ENCODE measurements at places on chromosomes 7 and 10.

DNA sequence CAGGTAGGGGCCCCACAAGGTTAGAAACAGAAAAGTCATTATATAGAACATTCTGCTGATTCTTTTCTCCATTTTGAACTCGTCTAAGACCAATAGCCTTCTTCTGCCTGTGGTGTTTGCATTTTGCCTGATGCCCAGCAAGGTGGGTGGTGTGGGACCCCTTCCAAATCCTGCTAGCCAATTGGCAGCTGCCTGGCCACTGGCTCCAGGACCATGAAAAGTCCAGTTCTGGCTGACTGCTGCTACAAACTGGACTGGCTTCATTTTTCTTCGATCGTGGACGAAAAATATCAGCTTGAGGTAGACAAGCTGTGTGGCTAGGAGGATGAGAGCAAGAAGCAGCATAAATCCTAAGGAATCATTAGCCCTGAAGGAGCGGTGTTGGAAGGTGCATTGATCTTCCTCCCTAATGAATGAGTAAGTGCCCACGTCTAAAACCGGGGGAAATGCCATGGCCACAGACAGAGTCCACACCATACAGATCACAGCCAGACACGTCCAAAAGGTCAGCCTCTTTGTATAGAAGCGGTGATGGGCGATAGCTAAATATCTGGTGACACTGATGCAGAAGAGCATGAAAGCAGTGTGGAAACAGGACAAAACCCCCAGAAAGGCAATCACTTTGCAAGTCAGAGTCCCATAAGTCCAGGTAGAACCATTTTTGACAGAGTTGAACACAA, 2.7 kb downstream of the GPR85 start:
- no peak for DNase-seq

DNA sequence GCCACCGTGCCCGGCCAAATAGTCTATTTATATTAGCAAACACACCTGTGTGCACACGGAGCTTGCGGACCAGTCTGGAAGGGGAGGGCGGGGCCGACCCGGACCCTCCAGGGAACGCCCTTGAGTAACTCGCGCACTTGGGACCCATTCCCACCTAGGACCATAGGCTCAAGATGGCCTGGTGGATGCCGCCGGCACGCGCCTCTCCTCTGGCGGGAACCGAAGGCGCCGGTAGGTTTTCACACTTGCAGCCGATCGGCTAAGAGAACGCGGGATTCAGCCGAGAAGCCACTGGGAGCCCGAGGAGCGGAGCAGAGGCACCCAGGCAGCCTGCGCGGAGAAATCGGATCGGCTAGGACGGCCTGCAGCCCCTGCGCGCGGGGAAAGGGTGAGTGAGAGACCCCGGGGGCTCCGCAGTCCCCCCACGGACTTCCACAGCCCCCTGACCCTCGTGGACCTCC, 18.9 kb downstream of the IFT22 start:
- DNase-seq: no peak

DNA sequence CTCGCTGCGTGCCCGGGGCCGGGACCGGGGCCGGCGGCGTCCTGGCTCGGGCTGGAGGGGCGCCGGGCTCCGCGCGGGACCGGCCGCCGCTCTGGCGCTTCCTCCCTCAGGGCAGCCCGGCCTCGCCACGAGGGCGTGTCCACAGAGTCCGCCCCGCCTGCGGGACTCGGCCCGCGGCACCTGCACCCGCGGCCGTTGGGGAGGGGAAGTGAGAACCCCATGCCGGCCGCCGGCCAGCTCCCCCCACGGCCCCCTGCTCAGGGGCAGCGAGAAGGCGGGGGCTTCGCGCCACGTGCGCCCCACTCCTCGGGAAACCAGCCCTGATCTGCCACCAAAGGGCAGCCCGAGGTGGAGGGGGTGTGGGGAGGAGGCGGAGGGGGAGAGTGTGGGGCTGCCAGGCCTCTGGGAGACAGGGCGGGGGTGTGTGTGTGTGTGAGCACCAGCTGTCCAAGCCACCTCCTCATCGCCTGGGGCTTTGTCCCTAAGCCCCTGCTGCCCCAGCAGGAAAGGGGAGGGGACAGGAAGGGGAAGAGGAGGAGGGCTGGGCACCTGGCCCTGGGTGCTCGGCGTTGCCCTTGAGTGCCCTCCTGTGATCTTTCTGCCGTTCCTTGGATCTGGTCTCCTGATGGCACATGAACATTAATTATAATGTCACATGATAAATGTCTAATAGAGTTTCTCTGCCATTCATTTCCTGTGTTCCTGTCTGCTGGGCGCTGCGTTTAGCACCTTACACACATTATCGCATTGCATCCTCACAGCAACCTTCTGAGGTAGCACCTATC, at the start of gene PIK3AP1:
Gene PIK3AP1, minus strand, starts transcription at position 93 of the 785 bp plus-strand sequence. CDS start 120 bp downstream, outside the sequence.
- peak; percentile 52 for DNase-seq

DNA sequence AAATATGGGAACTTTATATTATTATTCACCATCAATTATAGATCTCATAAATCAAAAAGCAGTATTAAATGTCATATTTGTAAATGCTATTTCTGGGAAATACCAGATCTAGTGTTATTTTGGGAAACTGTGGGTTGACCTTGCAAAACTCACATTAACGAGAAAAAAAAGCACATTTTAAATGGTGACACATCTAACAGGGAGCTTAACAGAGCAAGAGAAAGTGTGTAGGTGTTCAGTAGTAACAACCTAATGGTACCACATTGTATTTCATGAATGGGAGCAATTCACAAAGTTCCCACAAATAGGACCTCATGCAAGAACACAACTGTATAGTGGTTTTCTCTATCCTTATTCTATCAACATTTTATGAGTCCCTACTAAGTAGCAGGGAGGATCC, 26.2 kb upstream of the HDAC9 start:
- no peak for DNase-seq

- DNase-seq: no peak
Measured at GRCh38 chr10:86301971-86302370, 64.6 kb downstream of the GRID1 start.

GRCh38 chr10:7610651-7611389, 55.9 kb downstream of the ITIH5 start:
- DNase-seq: no peak

DNA sequence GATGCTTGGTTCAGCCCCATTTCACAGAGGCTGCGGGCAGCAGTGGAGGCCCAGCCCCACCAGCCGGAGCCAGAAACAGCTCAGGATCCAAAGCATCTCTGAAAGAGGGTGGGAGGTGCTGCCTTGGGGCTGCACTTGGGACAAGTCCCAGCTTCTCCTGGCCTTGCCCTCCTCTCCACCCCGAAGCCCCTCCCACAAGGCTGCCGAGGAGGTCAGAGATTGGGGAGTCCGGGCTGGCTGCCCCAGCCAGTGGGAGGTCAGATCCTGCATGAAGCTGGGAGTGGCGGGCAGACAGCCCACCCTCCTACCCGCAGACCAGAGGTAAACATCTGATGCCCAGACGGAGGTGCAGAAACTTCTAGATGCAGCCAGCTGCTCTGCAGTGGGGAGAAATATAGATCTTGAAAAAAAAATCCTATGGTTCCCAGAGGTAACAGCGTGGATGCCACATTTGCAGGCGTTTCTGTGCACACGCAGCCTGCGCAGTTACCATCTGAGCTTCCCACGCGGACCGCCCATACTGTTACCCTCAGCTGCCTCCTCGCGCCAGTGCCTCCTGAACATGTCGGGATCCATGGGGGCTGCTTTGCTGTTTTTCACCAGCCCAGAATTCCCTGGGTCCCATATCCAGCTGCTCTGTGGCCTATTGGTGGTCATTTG, 36.9 kb upstream of the GNA12 start:
- DNase-seq: no peak

GRCh38 chr10:8581521-8582225, 527.2 kb downstream of the GATA3 start:
- no peak for DNase-seq

DNA sequence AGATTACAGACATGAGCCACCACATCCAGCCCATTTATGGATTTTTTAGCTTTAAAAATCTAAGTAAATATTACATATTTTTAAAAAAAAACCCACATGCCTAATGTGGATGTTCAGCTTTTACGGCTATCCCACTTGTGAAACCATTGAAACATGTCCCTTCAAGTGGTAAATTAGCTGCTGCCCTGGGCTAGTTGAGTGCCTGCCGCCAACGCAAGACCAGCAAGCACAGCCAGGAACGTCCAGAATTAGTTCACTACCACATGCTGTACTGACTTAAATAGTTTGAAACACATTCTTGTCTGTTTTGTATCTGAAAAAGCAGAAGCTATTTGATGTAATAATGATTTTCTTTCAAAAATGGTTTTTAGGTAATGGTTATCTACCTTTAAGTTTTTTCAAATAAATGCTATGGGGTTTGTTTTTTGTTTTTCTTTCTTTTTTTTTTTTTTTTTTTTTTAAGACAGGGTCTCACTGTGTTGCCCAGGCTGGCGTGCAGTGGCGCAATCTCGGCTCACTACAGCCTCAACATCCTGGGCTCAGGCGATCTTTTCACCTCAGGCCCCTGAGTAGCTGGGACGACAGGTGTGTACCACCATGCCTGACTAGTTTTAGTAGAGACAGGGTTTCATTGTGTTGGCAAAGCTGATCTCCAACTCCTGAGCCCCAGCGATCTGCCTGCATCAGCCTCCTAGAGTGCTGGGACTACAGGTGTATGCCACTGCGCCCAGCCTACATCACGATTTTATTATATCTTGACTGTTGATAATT, 57.0 kb downstream of the KLRG2 start:
- DNase-seq: no peak

GRCh38 chr7:98935811-98936210, 57.5 kb downstream of the TRRAP start:
- no peak for DNase-seq

DNA sequence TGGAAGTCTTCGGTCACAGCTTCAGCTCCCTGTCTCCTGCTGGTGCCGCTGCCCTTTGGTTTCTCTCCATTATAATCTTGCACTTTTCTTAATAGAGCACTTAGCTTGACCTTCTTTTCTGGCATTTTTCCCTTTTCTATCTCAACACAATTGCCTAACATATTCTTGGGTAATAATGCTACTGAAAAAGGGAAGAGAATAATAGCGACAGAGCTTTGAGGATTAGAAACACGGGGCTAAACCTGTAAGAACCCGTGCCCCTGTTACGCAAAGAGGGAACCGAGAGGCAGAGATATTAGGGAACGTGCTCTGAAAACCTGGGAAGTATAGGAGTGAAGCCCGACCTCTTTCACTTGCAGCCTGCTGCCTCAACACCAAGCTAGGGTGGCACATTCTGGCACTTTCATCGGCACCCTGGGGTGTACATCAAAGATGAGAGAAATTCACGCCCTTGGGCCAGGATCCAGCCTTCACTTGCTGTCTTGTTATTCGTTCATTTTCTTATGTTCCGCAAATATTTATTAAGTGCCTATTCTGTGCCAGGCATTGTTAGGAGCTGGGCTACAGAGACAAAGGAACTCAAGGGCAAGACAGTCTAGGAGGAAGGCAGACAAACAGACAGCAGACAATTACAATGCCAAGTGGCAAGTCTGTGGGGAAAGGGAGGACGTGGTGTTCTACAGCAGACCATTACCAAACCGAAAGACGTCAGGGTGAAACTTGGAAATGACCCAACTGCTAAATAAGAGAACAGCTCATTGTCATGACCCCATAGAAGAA, 33.0 kb upstream of the GALNTL5 start:
- DNase-seq: no peak

- no peak for DNase-seq
Measured at GRCh38 chr10:50544857-50545429, 78.8 kb downstream of the SGMS1 start.

- no peak for DNase-seq
Measured at GRCh38 chr7:57179776-57180415, 47.7 kb upstream of the ZNF479 start.

- no peak for DNase-seq
Measured at GRCh38 chr10:127462643-127463295, 86.3 kb upstream of the NPS start.

DNA sequence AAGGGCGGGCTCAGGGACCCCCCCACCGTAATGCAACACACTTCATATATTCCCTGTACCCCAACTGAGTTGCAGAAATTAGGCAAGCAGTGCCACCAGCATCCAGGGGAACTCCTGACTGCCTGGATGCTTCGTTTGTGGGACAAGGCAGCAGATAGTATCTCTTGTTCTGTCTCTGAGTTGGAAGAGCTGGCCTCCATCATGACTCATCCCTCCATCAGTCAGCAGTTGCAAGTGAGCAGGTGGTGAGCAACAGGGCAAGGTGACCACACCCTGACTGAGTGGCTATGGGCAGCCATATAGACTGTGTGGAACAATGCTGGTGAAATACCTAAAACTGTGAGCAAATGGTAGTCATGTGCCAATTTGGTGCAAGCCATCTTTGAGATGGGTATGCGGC, 22.8 kb upstream of the ADAMTS14 start:
- no peak for DNase-seq

DNA sequence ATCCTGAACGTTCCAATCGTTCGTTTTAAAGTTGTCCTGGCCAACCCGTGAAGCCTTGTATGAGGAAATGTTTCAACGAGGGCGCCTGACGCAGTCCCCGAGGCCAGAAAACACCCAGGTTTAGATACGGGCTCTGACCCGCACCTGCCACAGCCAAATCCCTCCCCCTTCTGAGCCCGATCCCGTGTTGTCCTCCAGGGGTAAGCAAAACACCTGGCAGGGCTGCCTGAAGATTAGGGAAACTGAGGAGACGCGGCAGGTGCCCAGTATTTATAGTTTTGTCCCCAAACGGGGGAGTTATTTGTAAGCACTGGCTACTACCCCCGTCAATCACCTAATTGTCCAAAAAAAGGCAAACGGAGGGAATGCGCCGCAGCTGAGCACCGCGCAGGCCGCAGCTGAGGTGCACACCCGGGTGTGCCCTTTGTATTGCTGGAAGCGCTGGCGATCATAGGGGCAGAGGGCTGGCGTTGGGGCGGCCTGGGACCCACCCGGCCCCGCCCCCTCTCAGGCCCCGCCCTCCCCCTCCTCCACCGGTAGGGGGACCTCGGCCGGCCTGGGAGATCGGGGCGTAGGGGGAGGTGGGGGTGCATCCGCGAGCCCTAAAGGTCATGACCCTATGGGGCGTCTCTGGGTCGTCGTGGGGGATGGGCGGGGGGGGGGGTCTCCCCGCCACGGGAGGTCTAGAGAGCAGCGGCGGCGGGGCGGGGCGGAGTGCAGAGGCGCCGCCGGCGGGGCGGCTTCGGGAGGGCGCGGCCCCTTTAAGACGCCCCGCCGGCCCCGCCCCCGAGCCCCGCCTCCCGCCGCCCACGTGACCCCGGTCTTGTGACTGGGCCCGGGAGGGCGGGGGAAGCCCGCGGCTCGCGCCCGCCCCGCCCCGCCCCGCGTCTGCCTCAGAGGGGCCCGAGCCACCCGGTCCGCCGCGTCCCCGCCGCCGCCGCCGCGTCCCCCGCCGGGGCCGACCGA, at the start of gene BRI3:
Gene BRI3, plus strand, starts transcription at position 896 of the 966 bp plus-strand sequence. CDS start 110 bp downstream, outside the sequence.
- DNase-seq: peak; percentile 92

- no peak for DNase-seq
Measured at GRCh38 chr10:84241185-84241790, at the start of gene LRIT1. Gene LRIT1, minus strand, starts transcription at chr10:84241546. Its CDS starts 107 bp downstream, at chr10:84241439.

DNA sequence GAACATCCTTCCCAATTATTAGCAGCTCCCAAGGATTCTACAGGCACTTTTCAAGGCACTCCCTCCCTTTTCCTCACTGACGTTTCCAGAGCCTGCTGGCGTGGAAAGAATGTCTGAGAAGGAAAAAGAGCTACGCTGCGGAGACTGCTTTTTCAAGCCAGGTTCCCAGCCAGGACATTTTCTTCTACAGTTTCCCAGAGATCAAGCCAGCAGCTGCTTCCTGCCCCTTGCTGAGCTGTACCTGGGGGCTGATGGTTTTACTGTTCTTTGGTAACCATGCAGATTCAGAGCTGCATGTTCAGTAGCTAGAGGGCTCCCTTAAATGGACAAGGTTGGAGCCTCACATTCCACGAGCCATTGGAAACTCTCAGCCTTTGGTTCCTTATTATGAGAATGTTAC, 133.4 kb downstream of the EVX1 start:
- no peak for DNase-seq
